Right atrium auricular region (tissue), 2 donors: ENCODE measurements at places on chromosomes 16 and 17. TPM values are rescaled to one million over a fixed set of nuclear protein-coding genes. Genes with fewer than 3 reads are reported as not detected.
A peak's percentile ranks its signal among the peaks of the same experiment; 100 is the strongest.

GRCh38 chr17:48213797-48214196 is 106.2 kb downstream of the SNX11 start:
- DNase-seq, result no peak

- DNase-seq, result no peak
Measured at GRCh38 chr17:4310354-4311060, 46.7 kb upstream of the ANKFY1 start.

GRCh38 chr16:14372471-14372870 is 257.6 kb downstream of the PARN start:
- no peak for DNase-seq

- no peak for DNase-seq
Measured at GRCh38 chr17:57461082-57461481, 204.8 kb downstream of the MSI2 start.

DNA sequence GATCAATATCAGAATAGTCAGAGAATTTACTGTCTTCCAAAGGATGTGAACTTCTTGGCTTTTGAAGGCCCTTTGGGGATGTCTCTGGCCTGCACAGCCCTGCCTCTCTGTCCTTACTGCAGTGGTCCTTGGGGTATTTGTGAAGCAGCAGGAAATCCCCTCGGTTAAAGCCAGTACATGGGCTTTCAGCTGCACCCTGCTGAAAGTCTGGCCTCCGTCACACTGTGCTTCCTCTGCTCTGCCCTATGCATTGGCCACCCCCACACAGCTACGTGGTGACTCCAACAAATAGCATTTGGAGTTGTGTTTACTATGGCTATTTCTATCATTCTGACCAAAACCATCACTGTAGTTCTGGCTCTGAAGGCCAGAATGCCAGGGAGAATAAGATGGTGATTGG is 21.2 kb downstream of the SYCE1L start:
- peak; percentile 32 for DNase-seq

DNA sequence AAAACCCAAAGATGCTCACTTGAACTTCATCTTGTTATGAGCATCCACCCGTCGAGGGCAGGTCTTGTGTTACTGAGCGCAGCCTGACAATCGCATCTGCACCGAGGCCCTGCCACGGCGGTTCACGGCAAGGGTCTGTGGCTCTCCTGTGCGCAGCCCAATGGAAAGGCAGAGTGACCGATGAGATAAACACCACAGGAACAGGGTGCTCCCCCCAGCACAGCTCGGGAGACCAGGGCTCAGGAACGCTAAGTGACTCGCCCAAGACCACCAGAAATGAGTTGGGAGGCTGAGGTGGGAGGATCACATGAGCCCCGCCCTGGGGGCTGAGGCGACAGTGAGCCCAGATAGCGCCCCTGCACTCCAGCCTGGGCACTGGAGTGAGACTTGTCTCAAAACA is 134.7 kb downstream of the ANKRD11 start:
- no peak for DNase-seq

The HEATR9 gene
- total RNA-seq, result not detected
